ENCODE measurements at places on chromosomes 5 and 9.
A peak's percentile ranks its signal among the peaks of the same experiment; 100 is the strongest.

DNA sequence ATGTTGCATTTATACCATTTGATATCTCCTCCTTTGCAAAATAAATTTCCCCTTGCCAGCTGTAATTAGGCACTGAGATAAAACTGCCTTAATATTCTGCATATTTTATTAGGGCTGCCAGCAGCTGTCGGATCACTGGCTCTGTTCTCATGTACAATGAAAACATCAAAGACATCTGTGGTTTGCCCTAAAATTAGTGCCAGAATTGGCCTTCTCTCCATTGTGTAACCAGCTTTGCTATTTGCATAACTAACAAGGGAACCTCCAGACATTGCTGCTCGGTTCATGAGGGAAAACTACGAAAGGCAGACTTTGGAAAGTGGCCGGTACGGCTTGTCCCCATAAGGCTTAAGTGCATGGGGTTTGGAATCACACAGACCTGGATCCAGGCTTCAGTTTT, 45.5 kb upstream of the KIF2A start:
- DNase-seq = no peak

GRCh38 chr5:157487358-157487757, 27.3 kb downstream of the NIPAL4 start:
- DNase-seq = no peak

GRCh38 chr9:76542360-76542759, 83.4 kb downstream of the GCNT1 start:
- DNase-seq = no peak

GRCh38 chr9:24846248-24846912, 300.7 kb upstream of the IZUMO3 start:
- DNase-seq = no peak

DNA sequence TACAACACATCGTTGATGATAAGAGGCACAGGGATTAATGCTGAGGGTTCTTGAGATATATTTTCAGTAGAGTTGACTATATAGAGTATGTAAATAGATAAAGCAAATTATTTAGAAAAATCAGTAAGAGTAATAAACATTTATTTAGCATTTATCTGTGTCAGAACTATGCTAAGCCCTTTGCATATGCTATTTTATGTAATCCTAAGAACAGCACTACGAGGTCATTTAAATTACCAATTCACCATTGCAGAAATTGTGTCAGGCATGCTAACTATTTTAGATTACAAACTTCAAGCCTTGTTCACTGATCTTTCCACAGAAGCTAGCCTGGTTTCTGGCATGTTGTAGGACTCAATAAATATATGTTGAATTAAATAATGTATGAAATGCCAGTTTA, 20.4 kb upstream of the REEP2 start:
- no peak for DNase-seq

- peak; percentile 40 for DNase-seq
Observed at GRCh38 chr5:145689235-145689634, 145.9 kb downstream of the PRELID2 start.

DNA sequence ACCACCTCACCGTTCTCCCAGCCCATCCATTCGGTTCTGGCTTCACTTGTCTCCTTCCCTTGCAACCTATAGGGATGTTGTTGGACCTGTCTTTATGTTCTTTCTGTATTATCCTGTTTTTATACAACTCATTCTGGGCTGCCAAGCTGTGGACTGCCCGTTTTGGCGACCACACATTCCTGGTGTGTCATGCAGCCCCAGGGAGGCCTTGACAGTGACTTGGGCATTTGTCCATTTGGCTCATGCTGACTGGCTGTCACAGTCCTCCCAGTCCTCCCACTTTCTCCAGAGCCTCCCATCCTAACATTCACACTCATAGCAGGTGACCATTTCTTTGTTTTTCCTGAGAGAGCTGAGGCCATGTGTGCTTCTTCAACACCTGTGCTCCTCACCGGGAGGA, 136.4 kb downstream of the SLF1 start:
- DNase-seq = no peak

- DNase-seq = no peak
Observed at GRCh38 chr9:109063760-109064159, 50.5 kb upstream of the CTNNAL1 start.
